ENCODE measurements at places on chromosomes 16 and 17.

DNA sequence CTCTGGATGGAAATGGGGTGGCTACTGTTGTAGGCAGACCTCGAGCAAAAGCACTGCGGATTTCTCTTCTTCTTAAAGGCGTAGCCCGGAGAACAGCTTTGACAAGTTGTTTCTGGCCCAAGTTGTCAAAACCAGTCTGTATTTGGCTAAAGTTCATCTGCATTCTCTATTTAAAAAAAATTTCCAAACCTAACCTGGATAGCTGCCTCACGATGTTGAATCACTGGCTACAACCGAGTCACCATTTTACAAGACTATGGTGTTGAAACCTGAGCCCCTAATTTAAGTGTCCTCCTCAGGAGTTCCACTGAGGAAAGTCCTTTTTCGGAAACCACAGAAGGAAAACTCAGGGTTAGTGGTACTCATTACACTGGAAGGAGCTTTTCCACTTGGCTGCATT, 1.5 kb downstream of the SLC16A6 start:
- DNase-seq = no peak

DNA sequence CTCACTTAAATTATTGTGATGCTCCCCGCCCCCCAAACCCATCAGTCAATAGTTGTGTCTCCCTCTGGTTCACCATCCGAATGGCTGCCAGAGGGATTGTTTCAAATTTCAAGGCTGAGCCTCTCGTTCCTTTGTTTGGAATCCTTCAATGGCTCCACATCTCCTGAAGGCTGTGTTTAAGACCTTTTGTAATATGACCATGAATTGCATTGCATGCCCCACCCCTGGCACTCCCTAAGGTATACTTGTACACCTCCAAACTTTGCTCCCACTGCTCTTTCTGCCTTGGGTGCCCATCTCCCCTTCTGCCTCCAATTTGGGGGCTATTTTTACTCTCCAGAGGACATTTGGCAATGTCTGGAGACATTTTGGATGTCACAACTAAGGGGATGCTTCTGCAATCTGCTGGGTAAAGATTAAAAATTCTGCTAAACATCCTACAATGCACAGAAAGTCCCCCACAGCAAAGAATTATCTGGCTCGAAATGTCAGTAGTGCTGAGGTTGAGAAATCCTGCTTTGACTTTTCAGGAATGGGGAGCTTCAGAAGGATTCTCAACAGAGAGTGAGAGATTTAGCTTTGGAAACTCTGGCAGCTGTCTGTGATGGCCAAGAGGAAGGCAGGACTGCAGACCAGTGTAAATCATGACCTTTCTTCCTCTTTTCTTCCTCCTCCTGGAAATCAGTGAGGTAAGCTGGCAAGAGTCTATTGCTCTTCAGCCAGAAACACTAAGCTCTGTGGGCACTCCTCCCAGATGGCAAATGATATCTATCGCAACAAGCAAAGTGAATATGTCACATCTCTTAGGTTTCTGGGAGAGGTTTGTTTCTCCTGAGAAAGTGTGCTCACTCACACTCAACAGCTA, 8.7 kb upstream of the IL4R start:
- no peak for DNase-seq

DNA sequence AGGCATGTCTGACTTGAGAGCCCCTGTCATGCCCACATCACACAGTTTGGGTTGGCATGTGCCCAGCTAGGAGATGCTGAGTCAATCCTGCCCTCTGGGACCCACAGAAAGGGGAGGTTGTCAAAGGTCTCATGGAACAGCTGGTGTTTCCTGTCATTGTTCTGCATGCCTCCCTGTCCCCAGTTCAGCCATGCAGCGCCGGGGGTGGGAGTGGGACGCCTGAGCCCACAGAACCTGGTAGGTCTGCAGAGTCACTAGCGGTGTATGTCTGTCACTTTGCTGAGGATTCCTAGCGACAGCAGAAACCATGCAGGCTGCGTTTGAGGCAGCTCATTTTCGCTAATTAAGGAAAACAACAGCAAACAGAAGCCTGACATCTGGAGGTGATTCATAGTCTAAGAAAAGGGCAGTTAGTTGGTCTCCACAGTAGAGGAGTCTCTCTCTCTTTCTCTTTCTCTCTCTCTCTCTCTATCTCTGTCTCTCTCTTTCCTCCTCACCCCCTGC, 19.6 kb upstream of the CCL1 start:
- no peak for DNase-seq

DNA sequence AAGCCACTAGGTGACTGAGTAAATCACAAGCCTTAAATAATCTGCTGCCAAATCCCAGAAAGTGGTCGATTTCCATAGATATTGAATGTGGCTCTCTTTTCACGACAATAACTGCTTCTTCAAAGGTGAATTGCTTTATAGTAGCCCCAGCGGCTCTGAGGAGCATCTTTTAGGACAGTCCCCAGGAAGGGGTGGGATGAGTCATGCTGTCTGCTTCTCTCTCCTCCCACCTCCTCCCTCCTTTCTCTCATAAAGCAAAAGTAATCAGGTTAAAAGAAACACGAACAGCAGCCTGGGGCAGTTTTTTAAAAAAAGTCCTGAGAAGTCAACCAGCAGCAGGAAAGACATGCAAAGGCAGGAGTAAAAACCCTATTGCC, 1.8 kb downstream of the KIAA0513 start:
- DNase-seq = no peak
